ENCODE measurements at places on chromosomes 3 and 15. TPM values are rescaled to one million over a fixed set of nuclear protein-coding genes. Genes with fewer than 3 reads are reported as not detected.

DNA sequence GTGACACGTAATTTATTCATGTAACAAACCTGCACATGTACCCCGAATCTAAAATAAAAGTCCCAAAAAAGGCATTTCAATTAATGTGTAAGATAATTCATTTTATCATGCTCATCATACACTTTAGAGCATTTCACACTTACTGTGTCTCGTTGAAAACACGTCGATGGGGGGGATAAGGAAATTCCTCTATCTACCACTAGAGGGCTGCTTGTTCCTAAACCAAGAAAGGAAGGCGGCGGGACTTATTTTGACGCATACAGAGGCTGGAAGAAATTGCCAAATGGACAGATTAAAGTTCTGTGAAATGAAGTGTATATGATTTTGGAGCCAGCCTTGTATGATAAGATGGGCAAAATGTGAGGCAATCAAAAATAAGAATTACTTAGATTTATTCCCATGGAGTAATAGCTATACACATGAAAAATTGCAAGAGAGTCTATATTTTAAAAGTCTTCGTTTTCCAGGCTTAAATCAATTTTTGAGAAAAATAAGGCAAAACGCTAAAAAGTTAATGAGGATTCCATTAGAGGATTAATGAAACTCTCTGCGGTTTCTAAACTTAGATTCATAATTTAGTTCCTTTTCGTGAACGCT lies 346.8 kb downstream of the CNTN3 start:
- DNase-seq: peak; percentile 3

GRCh38 chr3:88133711-88134263 lies 16.0 kb upstream of the C3orf38 start:
- DNase-seq: no peak

- no peak for DNase-seq
Measured at GRCh38 chr15:98792117-98792516, 143.8 kb downstream of the IGF1R start.

DNA sequence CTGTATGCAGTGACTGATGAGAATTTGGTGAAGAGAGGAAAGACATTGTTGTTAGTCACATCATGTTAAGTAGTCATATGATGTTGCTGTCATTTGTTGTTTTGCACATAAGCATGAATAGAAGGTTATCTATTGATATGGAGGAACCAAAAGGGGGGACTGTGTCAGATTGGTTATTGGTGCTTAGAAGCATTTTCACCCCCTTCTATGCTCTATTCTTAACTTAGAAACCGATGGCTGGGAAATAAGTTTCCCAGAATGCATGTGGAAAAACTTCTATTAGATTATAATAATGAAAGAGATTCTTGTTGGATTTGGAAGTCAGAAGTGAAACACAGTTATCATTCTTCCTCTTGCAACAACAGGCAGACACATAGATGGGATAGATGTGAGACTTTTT lies 33.2 kb upstream of the CADM2 start:
- DNase-seq: no peak

DNA sequence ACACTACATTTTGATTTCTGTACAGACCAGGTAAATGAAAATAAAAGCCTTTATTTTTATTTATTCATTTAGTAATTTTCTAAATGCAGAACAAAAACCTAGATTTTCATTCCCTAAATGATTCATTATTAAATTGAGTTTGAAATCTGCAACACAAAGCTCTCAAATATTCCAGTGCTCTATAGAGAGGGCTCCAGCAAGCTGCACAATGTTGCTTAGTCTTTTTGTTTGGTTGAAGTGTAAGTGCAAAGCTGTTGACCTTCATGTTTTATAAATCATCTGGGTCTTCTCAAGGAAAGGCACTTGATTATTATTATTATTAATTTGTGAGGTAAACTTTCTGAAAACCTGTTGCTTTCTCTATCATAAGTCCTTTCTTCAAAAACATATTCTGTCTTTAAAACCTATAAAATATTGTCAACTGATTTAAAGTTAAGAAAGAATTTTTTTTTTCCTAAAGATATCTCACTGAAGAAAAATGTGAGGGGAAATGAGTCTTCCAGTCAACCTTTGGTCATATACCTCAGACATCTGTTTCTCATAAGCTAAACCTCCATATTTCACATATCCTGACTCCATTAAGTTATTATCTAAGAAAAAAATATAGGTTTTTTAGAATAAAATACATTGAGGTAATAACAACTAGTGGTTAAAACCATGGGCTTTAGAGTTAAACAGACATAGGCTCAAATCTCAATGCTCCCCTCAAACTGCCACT lies 100.7 kb downstream of the ZIC4 start:
- no peak for DNase-seq

- no peak for DNase-seq
Measured at GRCh38 chr15:70625438-70625837, 137.9 kb downstream of the UACA start.

DNA sequence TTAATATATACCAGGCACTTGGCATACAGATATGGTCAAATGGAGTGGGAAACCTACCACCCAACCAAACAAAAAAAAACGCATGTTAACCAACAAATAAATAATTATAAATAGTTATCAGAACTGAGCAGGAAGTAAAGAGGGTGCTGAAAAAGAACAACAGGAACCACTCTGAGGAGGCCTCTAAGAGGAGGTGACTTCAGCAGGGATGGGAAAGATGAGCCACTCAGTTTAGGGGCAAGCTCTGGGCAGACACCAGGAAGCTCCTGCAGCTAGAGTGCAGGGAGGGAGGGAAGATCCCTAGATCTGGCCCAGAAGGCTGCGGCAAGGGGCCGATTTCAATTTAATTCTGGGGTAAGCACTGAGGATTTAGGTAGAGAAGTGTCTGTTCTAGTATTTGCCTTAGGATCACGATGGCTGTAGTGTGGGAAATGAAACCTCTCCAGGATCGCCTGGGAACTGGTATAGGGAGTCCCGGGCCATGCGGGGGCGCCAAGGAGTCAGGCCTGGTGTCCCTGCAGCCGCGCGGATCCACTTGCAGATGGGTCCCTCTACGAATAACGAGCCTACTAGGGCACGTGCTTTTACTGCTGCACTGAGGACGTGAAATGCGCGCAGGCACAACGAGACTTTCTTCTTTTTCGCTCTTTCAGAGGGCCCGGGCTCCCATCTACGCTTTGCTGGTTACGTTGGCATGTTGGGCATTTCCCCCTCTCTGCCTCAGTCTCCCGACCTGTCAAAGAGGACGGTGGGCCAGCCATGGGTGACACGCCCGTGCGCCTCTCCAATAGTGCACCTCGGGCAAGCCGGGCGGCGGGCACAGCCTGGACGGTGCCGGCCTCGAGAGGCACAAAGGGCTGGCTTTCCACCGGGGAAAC lies 1.5 kb upstream of the LIMD1 start:
- DNase-seq: peak; percentile 63

GRCh38 chr15:70802629-70803028 lies 39.3 kb upstream of the UACA start:
- DNase-seq: no peak

GRCh38 chr15:56532721-56533460 lies 68.0 kb upstream of the MNS1 start:
- DNase-seq: no peak

DNA sequence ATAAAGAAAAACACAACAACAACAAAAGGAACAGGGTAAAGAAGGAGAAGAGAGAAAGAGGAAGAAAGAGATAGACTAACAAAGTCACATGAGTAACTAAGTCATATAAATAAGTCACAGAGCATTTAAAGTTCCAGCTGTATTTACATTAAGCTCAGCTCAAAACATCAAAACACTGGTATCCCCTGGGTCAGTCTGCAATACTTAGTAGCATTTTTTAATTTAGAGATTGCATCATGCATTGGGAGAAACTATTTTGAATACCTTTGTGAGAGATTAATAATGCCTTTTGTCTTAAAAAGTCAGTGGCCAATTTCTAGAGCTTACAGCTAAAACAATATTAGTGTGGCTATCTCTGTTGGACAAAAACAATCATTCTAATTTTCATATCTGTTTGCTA lies 78.4 kb downstream of the NEK10 start:
- DNase-seq: no peak

TRIM71 gene
- total RNA-seq: not detected

ARPIN gene
- total RNA-seq: 14.8 TPM

KLHL6 gene
- total RNA-seq: 13.0 TPM

RHOV gene
- 0.23 TPM for total RNA-seq

BCL2A1 gene
- total RNA-seq: not detected

SMAD6 gene
- 4.7 TPM for total RNA-seq

Data from glomerular endothelial cell (primary cell).